ENCODE measurements at places on chromosomes 7 and 10.

DNA sequence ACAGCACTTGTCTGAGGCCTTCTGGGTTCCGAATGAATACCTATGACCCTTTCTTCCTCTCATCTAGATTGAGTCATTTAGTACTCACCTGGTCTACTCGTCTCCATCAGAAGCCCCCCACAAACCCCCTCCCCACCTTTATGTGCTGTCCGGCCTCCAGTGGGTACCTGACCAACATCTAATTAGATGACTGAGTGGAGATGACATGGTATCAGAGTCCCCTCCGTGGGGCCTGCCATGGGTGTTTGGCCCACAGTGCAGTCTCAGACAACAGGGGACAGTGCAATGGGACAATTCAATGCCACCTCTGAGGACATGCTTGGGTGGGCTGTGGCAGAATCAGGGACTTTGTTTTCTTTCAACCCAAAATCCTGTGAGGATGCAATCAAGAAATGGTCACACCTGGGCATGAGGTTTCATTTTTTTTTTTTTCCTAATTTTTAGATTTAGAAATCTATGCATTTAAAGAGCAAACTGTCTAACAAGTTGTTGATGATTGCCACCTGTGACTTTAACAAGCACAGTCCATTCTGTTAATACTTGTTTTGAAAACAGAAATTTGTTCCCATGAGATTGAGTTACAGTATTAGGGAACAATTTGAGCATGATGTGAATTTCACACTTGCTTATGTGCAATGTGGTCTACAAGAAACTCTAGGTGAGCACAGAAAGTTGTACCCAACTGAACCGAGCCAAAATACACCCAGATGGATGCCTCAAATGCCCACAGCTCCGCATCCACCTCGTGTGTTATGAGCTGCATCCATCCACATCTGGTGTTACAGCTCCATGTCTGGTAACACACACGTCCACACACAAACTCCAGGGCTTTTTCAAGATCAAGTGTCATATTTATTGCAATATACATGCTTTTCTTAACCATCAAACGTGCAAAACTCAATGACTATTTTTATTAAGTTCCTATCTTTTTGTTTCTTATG lies 27.5 kb downstream of the GPRIN2 start:
- no peak for DNase-seq

DNA sequence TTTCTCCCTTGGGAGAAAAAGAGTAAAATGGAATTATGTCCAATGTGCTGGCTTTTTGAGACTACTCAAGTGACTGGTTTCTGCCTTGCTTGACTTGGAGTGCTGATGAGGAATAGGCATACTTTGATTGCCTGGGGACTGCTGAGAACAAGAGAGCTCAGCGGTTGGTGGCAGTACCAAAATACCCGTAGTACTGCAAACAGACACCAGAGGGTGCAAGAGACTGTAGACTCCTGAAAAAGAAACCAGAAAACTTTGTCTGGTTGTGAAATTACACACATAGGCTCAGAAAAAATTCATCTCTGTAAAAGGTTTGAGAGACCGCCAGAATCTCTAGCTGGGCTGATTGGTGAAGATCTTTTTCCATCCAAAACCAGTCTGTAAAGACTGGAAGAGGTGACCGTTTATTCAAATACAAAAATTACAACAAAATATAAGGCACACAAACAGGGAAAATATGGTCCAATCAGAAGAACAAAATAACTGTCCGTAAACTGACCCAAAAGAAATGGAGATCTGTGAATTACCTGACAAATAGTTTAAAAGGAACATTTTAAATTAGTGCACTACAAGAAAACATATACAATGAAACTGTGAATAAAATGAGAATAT lies 18.5 kb downstream of the BICC1 start:
- no peak for DNase-seq

GRCh38 chr10:26557641-26558014 lies 119.5 kb downstream of the APBB1IP start:
- no peak for DNase-seq

GRCh38 chr10:110546499-110547110 lies 20.9 kb upstream of the SMC3 start:
- no peak for DNase-seq

DNA sequence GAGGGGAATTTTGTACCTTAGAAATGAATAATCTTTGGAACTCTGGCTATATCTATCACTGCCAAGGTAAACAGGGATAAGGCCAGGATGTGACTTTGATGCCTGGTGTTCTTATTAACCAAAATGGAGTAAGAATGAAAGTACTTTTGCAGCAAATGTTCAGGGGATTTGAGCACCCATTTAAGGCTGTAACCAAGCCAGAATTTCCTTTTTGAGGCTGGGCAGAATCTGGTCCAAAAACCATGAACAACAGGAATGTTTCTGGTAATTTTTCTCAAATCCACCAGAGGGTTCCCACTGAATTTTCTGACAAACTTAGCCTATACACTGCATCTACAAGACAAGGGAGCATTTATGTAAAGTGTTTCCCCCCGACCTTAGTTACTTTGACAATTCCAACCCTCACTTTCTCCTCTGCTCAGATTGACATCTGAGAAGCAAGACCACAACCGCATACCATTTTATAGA lies 120.6 kb downstream of the BAMBI start:
- no peak for DNase-seq

DNA sequence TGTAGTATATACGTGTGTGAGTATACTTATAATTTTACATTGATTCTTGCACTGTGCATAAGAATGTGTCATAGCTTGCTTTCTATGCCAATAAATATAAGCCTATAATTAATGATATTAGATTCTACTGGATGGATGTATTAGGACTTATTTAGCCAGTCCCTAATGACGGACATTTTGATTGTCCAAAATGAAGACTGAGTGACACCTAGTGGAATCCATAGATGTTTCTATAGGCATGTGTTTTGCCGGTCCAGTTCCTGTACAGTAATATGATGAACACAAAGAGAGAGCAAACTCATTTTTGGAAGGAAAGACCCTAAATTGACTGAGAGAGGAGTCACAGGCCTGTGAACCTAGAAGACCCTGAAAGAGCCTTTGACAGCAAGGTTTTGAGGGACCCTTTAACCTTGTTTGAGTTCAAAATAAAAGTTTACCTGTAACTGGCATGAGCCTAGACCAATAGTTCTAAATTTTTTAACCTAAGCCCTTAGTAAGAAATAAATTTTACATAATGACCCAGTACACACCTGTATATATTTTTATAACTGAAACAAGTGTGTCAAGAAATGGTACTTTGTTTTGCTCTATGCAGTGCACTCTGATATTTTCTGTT lies 42.4 kb upstream of the AGBL3 start:
- no peak for DNase-seq

- DNase-seq = no peak
Measured at GRCh38 chr10:124609698-124610097, 134.5 kb downstream of the FAM53B start.

GRCh38 chr7:50567715-50568261 lies 2.6 kb upstream of the DDC start:
- DNase-seq = no peak

DNA sequence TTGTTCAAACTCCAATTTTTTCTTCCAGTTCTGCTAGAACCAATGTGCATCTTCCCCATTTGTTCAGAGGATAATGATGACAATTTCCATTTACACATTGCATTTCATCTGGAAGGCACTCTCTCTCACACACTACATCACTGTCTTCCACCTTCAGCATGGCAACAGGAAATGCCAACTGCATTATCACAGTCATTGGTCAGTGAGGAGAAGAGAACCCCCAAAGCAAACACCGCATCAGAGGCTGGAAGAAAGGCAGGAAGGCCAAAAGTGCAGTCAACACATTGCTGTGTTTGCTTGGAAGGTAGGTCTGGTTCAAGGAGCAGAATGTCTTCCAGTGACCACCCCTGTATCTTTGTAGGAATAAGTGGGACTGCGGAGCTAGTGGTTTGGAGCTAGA lies 192.2 kb upstream of the RHOBTB1 start:
- DNase-seq = no peak

GRCh38 chr7:114548081-114548980 lies 133.7 kb downstream of the FOXP2 start:
- DNase-seq = no peak

DNA sequence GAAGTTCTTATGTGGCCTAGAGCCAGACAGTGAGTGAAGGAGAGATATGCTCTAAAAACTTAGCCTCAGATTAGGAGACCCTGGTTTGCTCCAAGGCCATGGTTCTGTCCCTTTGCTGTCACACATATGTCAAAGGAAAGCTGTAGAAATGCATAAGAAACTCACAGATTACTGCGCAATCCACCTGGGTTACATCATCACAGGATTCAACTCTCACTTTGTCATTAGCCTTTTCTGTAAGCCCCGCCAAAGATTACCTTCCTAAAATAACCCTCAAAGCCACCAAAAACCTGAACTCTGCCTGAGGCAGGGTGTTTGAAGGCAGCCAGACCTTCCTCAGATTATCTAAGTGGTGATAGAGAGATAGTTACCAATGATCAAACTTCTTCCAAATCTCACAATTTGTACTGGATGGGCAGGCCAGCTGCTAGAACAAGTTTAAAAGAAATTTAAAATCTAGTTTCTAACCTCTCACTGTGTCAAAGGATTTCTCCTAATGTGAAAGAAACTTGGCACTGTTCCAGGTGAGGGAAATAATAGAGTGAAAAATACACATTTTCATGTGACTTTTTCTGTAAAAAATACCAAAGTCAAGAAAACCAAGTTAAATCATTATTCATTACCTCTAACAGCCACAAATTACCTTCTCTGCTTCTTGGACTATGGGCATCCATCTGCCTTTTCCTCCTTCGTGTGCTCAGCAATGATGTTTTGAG lies 567.2 kb downstream of the SUGCT start:
- no peak for DNase-seq

DNA sequence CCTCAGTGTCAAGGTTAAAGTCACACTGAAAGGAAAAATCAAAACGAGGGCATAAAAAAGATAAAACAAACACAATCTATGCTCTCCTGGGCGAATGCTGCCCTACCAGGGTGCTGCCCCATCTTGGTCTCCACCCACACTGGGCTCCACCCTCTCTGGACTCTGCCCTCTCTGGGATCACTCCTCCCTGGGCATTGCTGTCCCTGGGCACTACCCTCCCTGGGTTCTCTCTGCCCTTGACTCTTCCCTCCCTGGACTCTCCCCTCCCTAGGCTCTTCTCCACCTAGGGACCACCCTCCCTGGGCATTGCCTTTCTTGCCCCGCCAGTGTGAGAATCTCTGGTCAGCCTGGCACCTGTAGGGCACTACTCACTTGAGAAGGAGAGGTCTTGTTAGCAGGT lies 8.6 kb downstream of the GDF2 start:
- DNase-seq = no peak

- no peak for DNase-seq
Measured at GRCh38 chr10:26410356-26410755, 27.8 kb upstream of the APBB1IP start.

GRCh38 chr7:117347962-117348672 lies 25.3 kb upstream of the WNT2 start:
- DNase-seq = no peak

Measured in BJ (cell line).